ENCODE measurements at places on chromosomes 7 and 10. TPM values are rescaled to one million over a fixed set of nuclear protein-coding genes. Genes with fewer than 3 reads are reported as not detected.

EPO gene
- not detected for polyA plus RNA-seq

CYP3A4 gene
- polyA plus RNA-seq, result 12.9 TPM

TAF3 gene
- 3.4 TPM for polyA plus RNA-seq

DNA sequence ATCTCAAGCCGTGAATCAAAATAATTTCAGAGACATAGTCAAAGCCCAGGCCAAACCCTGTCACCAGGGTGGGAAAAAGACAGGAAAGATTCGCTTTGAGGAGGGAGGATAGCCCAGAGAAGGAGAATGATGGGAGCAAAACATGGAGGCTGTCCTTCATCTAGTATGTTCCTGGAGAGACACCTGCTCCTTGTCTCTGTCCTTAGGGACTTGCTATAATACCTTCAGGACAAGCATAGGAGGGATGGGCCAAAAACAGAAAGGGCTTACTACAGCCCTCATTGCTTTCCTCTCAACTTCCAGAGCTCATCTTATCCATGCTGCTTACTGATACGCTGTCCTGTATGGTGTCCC, 593.7 kb downstream of the LRMDA start:
- H3K4me3 ChIP-seq, result no peak overlapping the region
- H3K36me3 ChIP-seq, result no peaks in the 10 kb centered on the region
- no peak for DNase-seq
- H3K27ac ChIP-seq, result no peak overlapping the region
- H3K27me3 ChIP-seq, result no peaks in the 10 kb centered on the region

GRCh38 chr10:114855776-114856543, 34.4 kb downstream of the FHIP2A start:
- no peaks in the 10 kb centered on the region for H3K36me3 ChIP-seq
- no peaks in the 10 kb centered on the region for H3K4me1 ChIP-seq
- no peak for DNase-seq
- H3K27ac ChIP-seq, result peak overlapping the region; percentile 11
- H3K27me3 ChIP-seq, result no peaks in the 10 kb centered on the region
- H3K4me3 ChIP-seq, result no peak overlapping the region

DNA sequence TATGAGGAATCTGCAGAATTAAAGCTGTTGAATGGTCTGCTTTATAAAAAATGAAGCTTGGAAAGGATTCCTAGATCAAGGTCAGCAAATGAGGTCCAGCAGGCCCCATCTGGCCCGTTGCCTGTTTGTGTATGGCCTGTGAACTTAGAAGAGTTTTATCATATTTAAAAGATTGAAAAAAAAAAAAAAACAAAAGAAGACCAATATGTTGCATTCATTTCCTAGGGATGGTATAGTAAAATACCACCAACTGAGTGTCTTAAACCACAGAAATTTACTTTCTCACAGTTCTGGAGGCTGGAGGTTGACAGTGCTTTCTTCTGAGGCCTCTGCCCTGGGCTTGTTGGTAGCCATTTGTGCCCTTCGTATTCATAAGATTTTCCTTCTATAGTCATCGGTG, 109.2 kb downstream of the PPP1R3A start:
- H3K27ac ChIP-seq, result no peak overlapping the region
- no peak overlapping the region for H3K4me3 ChIP-seq

DNA sequence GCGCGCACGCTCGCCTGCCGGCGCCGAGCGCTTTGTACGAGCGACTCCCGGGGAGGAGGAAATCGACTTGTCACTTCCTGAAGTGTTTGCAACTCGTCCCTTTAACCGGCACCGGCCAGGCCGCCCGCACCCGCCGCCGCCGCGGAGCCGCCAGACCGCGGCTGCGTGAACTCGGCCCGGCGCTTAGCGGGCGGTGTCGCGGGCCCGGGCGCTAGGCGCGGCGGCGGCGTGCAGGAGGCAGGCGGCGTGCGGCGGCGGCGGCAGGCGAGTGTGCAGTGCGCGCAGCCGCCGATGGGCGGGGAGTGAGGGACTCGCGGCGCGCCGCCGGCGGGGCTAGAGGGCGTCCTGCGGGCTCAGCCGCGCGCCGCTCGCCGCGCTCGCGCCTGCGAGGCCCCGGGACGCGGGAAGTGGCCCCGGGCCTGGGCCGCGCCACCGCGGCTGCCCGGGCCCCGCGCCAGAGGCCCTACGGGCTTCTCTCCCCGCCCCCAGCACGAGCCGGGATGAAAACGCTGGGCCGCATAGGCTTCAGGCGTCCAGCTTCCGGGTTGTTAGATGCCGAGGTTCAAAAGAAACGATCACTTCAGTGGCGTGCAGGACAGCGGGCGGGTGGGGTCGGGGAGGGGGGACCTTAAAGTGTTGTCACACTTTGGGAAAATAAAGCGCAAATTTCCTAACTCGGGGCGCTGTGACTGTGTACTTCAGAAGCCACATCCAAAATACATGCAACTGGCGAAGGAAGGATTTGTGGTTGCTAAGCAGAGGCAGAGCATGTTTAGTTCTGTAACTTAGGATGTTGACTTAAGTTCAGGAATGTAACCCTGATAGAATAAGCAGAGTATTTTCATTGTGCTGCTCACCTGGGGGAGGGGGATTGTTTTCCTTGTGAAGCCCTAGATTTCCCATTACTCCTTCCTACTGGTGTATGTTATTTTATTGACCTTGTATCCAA, at the start of gene FAM53B:
Gene FAM53B, minus strand, starts transcription at position 277 of the 949 bp plus-strand sequence. CDS start 37,665 bp downstream, outside the sequence.
- H3K27me3 ChIP-seq, result no peaks in the 10 kb centered on the region
- peaks cover 1% of the 10 kb centered on the region for H3K36me3 ChIP-seq
- no peaks in the 10 kb centered on the region for H3K4me1 ChIP-seq
- peak; percentile 95 for DNase-seq
- H3K4me3 ChIP-seq, result peak within 1 kb of the TSS; percentile 94

Measured in aorta (tissue), 5 donors.